ENCODE measurements at places on chromosomes 16 and 17. TPM values are rescaled to one million over a fixed set of nuclear protein-coding genes. Genes with fewer than 3 reads are reported as not detected.

DNA sequence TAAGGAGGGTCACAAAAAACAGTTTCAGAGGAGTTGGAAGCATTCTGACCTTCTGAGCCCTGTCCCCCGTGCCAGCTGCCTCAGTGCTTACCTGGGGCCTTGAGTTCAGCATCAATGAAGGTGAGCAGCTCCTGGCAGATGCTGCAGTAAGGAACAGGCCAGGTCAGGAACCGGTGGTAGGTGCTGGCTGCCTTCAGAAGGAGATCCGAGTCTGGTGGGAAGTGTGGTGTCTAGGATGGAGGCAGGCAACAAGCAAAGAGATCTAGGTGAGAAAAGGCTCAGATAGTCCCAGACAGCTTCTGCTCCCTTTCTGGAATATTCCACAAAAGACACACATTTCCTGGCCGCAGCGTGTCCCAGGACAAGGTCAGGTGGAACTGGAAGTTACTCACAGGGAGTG, 37.2 kb upstream of the PIK3R6 start:
- DNase-seq = no peak

GRCh38 chr16:57666353-57667047, 1.6 kb upstream of the ADGRG3 start:
- DNase-seq = no peak

DNA sequence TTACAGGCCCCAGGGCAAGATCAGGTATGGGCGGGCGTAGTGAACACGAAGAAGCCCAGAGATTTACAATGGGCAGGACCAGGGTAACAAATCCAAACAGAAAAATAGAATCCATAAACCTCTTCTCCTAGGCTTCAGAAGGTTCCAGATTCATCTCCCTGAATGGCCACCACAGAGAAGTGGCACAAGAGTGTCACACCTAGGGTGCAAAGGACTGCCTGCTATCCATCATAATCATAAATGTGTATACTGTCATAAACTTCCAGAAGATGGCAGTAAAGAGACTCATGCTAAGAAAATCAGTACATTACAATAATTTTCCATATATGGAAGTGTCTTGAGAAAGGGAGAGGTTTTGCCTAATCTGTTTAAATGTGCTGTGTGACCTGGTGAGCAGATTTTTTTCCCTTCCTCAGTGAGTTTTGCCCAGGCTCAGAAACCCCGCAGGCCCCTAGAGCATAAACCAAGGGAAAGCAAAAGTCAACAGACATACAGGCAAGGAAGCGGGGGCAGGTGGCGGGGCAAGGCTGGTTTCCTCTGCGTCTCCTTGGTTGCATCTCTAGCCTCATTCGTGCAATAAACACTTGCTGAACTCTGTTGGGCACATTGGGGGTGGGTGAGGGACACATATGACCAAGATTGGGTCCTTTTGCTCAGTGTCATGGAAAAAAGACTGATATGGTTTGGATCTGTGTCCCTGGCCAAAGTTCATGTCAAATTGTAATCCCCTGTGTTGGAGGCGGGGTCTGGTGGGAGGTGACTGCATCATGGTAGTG, 92.0 kb upstream of the CDH5 start:
- DNase-seq = no peak

DNA sequence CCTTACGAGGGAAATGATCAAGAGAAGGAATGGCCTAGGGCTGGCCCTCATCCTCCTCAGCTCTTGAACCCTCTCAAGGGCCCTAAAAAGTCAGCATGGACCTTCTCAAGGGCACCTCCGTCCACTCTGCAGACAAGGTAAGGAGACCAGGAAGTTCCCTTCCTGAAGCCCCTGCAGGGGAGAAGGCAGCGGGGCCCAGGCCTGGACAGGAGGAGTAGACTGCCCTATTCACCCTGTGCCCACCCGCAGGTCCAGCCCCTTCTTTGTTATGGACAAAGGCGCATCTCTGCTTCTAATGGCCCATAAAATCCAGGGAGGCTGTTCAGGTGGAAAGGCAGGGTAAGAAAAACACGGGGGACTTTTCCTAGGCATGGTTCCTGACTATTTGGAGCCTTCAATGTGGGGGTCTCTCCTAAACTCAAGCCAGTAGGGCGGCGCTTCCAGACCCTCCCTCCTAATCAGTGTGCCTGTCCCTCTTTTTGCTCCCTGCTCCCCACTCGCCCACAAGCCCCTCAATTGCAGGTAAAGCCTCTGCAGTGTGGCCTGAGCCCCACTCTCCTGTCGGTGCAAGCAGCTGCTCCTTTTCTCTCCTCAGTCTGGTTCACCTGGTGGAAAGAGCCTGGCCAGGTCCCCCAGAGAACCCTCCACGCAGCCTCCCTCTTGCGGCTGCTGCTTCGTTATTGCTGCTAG, 28.2 kb downstream of the AXIN2 start:
- no peak for DNase-seq

GRCh38 chr17:27939474-27940465, 46.6 kb upstream of the LYRM9 start:
- no peak for DNase-seq

DNA sequence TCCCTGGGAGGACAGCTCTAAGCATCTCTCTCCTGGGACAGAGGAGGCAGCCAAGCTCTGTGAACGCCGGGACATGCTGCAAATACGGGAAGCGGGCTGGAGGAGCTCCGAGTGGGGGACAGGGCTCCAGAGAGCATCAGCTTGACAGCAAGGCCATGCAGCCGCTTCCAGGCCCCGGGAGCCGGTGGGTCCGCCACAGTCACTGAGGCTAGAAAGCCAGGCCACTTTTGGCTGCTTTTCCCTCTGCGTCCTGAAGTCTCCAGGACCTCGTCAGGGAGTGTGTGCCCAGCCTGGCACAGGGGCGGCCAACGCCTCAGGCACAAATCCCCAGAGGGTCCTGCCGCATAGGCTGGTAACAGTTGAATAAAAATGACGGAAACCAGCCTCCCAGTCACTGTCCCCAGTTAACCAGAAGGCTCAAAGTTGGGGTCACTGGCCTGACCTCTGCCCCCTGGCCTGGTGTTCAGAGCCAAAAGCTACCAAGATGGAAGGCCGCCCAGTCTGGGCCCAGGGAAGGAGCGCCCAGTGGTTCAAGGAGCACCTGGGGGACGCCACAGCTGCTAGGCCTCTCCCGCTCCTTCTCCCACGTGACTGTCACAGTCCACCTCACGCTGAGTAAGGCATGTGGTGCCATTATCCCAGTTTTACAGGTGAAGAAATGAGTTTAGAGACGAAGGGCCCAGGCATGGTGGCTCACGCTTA, 3.2 kb upstream of the TRIM65 start:
- DNase-seq = no peak

Gene G6PC1
- not detected for total RNA-seq

- DNase-seq = no peak
Measured at GRCh38 chr17:55241097-55241496, 23.7 kb upstream of the HLF start.

DNA sequence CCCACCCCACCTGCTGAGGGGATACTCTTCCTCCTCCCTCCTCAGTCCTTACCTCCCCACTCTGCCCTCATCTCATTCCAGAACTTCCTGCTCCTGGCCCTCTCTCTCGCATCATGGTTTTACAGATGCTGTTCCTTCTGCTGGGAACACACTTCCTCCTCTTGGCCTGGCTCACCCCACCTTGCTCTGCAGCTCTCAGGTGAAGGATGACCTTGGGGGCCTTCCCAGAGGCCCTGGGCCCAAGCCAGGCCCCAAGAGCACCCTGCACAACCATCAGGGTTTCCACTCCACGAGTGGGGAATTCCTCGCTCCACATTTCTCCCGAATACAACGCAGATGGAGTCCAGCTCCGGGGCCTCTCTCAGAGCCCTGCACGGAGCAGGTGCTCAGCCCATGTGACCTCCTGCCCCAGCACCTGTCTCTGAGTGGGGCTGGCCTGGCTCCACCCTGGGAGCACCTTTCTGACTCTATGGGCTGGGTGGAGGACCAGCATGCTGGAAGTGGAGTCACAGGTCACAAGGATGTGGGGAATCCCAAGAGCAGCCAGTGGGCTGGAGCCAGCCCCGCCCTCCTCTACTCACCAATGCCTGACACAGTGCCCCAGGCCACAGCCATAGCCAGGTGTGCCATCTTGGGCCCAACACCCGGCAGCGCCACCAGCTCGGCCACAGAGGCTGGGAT, 4.5 kb downstream of the NTHL1 start:
- DNase-seq = no peak

GRCh38 chr17:1000597-1001461, 3.9 kb downstream of the TIMM22 start:
- no peak for DNase-seq

GRCh38 chr17:79154446-79154845, 79.8 kb downstream of the ENGASE start:
- no peak for DNase-seq

DNA sequence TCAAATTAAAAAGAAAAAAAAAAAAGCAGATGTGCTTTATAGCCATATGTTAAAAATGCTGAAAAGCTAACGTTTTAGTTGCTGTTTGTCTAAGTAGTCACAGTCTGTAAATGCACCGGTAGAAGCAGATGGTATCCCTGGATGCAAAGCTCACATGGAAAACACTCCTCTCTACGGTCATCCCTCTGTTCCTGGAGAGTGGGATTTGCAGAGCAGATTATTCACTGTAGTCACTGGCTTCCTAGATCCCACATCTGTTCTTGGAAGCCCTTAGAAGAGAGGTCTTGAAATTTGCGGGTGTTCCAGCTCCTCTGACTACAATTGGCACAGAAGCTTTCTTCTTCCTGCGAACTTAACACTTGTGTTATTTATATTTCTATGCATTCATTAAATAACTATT, 186.6 kb downstream of the PMP22 start:
- DNase-seq = no peak

Gene CEMP1
- not detected for total RNA-seq

GRCh38 chr16:66507731-66508239, 42.1 kb downstream of the TK2 start:
- no peak for DNase-seq

Gene AANAT
- total RNA-seq = not detected

DNA sequence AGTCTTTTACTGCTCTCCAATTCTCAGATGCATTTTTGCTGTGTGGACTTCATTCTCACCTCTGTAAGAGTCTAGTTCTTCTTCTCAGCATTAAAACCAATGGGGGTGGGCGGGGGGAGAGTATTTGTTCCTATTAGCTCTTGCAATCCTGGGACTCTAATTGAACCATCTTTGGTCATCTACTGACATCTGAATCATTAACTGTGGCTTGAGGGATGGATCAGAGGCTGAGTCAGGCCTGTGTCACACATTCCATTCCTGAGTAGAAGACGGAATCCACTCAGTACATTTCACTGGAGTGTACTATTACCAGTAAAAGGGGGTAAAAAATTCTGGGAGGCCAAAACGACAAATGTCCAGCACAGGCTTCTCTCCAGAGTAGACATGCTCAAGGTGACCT, 12.8 kb upstream of the ZNF23 start:
- no peak for DNase-seq

Gene TMEM220
- 8.4 TPM for total RNA-seq

Gene NPIPB8
- 0.78 TPM for total RNA-seq

DNA sequence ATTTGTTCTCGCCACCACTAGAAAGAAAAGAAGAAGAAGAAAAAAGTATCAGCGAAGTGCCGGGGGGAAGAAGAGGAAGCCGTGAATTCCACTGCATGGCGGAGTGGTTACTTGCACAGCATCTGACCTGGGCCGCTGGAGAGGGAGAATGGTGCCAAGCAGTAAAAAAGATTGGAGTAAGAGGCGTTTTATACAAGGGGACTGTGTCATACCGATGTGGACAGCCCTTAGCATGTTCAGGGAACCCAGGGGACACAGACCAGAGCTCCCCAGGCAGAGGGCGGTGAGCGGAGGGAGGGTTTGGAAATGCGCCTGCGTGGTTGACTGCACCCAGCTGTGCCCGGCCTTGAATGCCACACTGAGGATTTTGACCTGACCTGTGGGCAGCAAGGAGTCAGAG, 52.8 kb downstream of the PLXDC1 start:
- no peak for DNase-seq

GRCh38 chr17:82318169-82318498, 726 bp upstream of the CD7 start:
- no peak for DNase-seq

GRCh38 chr17:33527290-33527689, 234.2 kb upstream of the ASIC2 start:
- DNase-seq = no peak

- no peak for DNase-seq
Measured at GRCh38 chr17:10357768-10358167, 15.0 kb downstream of the MYH13 start.

- no peak for DNase-seq
Measured at GRCh38 chr16:10355589-10355988, 30.3 kb upstream of the ATF7IP2 start.

DNA sequence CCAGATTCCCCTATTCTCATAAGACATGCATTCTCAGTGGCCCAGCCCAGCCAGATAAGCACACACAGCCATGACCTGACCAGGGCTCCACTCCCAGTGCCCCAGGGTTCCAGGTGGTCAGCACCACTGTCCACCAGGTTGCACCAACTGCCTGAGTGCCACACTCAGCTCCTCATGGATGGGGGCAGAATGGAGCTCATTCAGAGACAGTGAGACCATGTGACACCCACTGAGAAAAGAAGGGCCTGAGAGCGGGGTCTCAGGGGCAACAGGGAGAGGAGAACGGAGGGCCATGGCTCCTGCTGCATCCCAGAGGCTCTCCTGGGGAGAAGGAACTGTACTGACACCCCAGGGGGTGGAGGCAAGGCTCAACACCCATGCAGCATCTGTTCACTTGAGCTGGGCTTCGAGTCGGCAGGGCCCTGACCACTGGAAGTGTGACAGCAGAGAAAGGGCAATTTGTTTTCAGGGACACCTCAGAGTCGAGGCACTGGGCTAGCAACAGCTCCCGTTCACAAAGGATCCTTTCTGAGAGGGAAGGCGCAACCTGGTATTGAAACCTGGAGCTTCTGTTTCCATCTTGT, 18.7 kb upstream of the SLC38A8 start:
- no peak for DNase-seq

GRCh38 chr16:5874899-5875298, 777.3 kb upstream of the EEF2KMT start:
- DNase-seq = no peak

Gene ANKS3
- total RNA-seq = 5.2 TPM

Gene ST6GALNAC1
- 3.6 TPM for total RNA-seq

- no peak for DNase-seq
Measured at GRCh38 chr17:67836205-67836987, 11.1 kb downstream of the BPTF start.

- DNase-seq = no peak
Measured at GRCh38 chr16:80806927-80807340, 2.5 kb upstream of the CDYL2 start.

DNA sequence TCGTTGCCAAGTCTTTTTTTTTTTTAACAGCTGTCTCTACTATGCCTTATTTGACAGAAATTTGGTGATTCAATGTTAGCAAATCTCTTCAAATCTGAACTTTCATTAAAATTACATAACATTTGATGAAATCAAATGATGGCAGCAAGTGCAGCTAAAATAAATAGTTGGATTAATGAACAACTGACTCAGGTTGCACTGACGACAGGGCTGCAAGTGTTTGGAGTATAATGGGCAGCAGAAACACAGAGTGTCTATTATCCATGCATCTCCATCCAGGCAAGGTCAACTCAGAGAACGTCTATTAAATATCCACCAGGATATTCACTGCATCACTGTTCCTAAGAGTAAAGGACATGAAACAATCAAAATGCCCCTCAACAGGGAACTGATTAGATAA, 109.8 kb downstream of the SLC39A11 start:
- DNase-seq = no peak

Gene GLIS2
- 1.7 TPM for total RNA-seq

GRCh38 chr17:80908211-80908610, 83.4 kb upstream of the CHMP6 start:
- DNase-seq = peak; percentile 1

Gene ZFP90
- 8.8 TPM for total RNA-seq

Gene CIBAR2
- total RNA-seq = not detected

Measured in psoas muscle (tissue), 8 donors.